ENCODE measurements at places on chromosomes 4 and X.

- no peak for DNase-seq
Observed at GRCh38 chrX:65783746-65784145, 116.3 kb downstream of the MSN start.

GRCh38 chr4:114807759-114808404 lies 209.3 kb downstream of the UGT8 start:
- no peak for DNase-seq

- no peak for DNase-seq
Observed at GRCh38 chr4:25811841-25812240, 50.9 kb downstream of the SEL1L3 start.

DNA sequence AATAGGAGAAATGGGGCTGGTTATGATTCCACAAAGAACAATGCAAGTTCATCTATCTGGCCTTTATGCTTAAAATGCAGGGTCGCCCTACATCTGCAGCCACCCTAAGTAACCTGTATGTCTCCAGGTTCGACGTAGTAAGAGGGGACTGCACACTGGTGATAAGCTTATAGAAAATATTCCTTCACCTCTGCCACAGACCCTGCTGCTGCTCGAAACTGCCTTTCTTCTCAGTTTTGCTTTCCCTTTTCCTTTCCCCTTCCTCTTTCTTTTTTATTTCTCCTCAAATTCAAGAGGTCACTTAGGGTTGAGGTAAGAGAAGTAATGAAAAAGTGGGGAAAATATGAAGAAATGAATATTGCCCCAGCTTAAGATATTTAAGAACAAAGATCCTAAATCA lies 123.5 kb downstream of the DCHS2 start:
- DNase-seq, result no peak
